ENCODE measurements at places on chromosomes 7 and 10.

- DNase-seq: no peak
Measured at GRCh38 chr10:98349508-98349922, 65.5 kb downstream of the PYROXD2 start.

GRCh38 chr10:6049031-6049400 lies 13.2 kb downstream of the IL2RA start:
- no peak for DNase-seq

GRCh38 chr10:85976267-85976793 lies 390.3 kb downstream of the GRID1 start:
- no peak for DNase-seq

DNA sequence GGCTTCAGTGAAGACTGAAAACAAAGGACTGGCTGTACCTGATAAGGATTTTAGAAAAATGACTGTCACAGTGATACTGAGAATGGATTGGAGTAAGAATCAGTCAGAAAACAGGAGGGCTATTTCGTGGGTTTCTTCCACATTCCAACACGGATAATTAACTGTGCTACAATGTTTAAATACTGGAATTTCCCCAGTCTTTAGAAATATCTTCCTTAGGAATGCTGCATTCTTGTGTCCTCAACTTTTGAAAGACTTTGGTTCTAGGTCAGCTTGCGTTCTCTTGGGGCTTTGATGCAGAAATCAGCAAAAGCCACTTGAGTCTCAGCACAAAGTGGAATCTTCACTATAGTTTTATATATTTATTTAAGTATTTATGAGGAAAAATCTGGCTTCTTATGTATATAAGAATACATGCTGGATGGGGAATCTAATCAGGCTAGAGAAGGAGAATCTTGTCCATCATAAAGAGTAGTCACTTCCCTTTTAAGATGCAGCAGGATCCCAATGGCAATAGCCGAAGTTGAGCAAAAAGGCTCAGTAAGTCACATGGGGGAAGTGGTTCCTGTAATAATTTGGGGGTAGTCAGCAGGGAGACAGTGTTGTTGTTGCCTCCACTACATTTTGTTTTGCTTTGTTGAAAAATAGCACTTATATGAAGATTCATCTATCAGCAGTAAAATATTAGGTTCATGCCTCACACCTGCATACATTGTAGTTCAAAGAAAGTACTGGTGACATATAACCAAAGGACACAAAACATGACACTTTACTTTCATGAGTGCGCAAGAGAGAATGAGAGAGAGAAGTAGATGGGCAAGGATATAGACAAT lies 86.0 kb downstream of the CH25H start:
- DNase-seq: no peak

- DNase-seq: no peak
Measured at GRCh38 chr10:72783410-72783833, 91.5 kb downstream of the MCU start.
